Stimulated activated CD8-positive, alpha-beta memory T cell treated with anti-CD3 and anti-CD28 coated beads, Interleukin-7, amount 100 ng/mL, for 1 hour (primary cell): ENCODE measurements at places on chromosomes 5 and 9.

DNA sequence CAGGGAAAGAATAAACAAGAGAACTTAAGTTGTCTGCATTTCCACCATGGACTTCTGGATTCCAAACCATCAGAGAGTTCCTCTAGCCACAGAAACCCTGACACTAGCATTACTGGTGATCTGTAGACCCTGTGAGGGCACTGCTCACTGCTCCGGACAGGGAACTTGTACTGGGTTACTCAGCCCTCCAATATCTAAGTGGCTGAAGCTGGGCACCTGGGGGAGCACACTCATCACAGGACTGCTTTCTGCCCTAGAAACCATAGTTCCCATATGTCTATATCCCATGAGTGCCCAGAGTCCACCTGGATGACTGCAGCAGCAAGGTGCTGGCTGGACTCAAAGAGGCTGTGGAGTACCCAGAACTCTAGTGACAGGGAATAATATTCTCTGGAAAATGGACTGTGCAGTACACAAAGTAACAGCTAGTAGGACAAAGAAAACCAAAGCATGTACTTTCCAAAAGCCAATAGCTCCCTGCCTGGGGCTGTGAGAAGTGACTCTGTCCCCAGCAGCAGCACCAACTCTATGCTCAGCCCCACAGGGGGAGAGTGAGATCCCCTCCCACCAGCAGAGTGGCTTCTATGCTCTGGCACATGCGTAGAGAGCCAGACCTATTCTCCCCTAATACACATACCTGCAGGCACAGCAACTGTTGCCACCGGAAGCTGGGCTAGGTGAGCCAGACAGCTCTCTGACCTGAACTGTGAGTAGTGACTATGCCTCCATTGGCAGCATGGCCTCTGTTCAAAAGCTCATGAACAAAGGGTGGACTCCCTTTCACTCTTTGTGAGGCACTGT is 472.9 kb upstream of the FTMT start:
- no peak for DNase-seq

DNA sequence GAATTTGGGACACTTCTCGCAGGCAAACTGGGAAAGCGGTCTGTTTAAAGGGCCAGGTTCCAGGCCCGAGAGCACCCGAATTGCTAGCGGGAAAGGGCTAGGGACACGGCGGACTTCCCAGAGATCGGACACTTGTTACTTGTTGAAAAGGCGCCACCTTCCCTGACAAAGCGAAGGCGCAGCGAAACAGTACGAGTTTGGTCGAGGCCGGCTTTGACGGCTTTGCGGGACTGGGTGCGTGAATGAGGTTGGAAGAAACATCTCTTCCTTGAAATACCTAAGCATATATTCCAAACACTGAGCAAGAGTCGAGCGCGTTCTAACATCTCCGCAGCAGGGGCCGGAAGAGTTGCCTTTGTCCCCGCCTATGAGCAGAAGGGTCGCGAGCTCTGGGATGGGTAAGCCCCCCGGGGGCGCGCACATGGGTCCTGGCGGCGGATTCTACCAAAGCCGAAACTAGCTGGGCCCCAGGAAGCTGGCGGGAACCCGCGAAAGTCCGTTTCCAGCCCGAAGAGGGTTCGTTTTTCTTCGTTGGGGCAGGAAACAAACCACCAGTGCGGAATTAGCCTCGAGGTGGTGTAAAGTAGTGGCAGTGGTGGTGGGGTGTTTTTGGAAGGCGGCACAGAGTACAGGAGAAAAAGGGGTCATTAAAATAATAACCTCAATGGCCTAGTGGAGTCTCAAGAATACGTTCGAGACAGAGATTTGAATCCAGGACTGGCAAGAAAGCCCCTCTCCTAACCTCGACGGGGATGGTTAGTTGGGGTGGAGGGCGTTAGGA is 1.5 kb downstream of the GDNF start:
- no peak for DNase-seq

DNA sequence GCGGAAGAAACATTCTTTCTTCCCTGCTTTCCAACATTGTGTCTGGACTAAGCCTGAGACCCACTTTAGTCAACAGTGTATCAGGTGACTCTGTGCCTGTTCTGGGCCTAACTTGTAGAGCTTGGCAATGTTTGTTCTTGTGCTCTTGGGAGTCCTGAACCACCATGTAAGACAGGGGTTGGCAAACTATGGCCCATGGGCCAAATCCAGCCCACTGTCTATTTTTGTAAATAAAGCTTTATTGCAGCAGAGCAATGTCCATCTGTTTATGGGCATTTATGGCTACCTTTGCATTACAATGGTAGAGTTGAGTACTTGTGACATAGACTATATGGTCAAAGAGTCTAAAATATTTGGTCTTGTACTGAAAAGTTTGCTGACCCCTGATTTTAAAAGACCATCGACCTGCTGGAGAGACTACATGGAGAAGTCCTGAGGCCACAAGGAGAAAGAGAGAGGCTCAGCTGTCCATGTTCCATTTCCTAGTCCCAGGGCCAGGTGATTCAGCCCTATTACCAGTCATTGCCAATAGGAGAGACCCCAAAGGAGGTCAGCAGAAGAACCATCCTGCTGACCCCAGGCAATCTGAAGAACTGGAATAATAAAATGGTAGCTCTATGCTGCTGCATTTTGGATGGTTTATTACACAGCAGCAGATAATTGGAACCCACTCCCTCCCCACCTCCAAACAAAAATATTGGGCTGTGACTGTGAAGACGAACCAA is 211.3 kb downstream of the AUH start:
- DNase-seq: no peak

DNA sequence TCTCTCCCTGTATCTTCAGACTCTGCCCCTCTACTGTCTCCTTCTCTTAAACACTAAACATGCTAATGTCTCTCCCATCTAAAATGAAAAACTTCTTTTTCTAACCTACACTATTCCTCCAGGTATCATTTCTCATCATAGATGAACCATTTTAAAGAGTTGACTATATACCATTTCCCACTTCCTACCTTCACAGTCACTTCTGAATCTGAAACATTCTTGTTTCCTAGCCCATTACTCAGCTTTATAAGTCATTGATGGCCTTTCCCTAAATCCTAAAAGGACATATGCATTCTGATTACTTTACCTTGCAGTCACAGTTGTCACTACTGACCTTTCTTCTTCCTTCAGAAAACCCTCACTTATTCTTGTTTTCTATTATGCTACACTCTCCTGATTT is 118.2 kb downstream of the SSBP2 start:
- DNase-seq: no peak

DNA sequence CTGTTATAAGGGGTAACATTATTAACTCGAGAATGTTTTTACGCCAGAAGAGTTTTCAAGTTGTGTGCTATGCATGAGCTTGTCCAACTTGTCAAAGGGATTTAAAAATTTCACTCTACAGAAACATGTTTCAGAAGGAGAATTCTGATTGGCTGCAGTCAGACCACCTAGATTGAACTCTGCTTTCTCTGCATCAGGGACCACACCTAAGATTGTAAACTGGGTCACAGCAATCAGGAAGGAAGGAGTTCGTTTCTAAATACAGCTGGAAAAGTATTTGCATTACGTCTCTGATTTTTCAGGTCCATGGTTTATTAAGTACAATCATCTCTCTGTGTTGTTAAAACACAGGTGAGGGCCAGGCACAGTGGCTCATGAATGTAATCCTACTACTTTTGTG is 5.8 kb downstream of the GLRX start:
- no peak for DNase-seq

DNA sequence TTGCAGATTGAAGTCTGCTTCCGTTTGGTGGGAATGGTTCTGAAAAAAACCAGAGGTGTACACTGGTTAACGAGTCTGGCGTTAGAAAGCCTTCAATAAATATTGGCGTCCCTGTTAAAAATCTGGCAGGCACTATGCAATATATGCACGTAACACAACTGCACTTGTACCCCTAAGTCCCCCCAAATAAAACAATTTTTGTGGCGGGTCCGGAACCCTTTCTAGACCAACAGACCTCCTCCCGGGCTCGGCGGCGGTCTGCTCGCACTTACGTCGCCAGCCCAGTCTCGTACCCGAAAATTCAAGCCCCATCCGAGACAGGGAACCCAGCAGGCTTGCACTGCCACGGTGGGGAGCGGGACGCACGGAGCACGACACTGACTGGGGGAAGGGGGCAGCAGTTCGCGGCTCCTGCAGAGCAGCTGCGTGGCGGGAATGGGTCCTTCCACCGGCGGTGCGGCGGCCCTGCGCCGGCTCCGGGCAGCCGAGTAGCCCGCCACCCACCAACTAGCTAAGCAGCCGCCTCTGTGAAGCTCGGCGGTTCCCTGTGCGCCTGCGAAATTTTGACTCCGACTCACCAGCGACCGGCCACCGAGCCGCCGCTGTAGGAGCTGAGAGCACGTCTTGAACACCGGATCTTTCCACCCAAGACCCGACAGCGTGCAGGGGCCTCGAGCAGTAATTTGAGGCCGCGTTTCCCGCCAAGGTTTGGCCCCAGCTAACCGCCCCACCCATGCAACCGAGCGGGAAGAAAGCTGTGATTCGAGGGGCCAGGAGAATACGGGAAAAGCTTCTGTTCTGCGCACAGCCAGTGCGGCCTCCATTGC is 3.9 kb downstream of the MCIDAS start:
- no peak for DNase-seq

GRCh38 chr5:95731571-95732554 is 727 bp downstream of the RHOBTB3 start:
- peak; percentile 1 for DNase-seq

DNA sequence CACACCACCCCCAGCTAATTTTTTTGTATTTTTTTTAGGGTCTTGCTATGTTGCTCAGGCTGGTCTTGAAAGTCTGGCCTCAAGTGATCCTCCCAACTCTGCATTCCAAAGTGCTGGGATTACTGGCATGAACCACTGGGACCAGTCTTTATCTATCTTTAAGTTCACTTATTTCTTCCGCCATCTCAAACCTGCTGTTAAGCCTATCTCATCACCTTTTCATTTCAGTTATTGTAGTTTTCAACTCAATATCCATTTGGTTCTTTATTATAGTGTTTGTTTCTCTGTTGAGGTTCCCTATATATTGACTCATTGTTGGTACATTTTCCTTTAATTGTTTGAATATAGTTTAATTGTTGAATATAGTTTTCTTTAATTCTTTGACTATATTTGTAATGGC is 48.1 kb downstream of the GALNT12 start:
- no peak for DNase-seq

DNA sequence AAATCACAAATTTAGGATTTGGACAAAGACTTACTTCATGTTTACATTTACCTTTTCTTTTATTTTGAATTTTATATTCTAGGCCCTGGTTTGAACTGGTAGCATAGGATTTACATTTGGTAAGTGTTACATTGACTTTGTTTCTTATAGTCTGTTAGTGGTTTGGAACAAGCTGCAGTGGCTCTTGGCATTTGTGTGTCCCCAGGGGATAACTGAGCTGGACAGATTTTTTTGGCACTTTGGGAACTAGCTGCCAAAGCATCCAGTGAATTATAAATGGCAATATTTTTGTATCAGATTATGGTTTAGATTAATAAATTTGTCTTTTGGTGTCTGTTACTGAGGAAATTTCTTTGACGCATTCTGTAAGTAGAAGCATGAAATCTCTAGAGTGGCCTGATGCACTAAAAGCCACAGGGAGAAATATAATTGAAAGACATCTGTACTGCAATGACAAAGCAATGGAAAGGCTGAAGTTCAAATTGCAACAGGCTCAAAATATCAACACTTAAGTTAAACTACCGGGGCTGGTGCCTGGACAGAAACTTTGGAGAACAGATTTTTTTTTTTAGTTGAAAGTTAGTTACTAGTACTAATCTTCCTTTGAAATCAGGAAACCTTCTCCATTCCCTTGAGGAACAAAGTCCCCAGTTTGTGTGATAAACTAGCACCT is 107.6 kb upstream of the PLCXD3 start:
- no peak for DNase-seq

GRCh38 chr5:129097498-129098296 is 3.1 kb downstream of the ISOC1 start:
- no peak for DNase-seq

DNA sequence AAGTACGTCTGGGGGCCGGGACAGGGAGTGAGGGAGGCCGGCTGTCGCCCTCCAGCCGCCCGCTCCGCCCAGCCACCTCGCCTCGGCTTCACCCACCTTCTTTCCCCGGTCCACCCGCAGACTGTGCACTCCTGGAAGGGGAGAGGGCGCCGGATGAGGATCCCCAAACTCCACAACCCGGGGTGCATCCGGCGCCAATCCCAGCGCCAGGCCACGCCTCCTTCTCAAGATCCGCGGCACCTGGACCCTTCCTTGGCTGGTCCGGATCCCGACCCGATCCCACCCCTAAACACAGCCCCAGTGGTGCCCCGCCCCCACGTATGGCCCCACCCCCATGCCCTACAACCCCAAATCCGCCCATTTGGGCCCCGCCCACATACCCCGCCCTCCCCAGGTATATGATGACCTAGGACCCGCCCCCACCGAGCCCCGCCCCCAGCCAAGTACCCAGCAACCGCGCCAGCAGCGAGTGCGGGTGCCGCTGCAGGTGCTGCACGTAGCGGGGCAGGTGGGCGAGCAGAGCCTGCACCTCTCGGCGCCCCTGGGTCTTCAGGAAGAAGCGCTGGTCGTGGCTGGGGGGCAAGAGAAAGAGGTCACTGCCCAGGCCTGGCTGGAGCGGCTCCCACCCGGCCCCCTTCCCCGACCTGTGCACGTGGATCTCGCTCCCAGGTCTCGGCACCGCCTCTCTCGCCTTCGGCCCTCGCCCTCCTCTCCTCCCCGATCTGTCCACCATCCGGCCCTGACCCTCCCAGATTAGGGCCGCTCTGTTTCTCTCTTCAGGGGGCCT is 3.2 kb downstream of the PIP5KL1 start:
- DNase-seq: no peak

GRCh38 chr5:106454651-106455415 is 1215.9 kb downstream of the EFNA5 start:
- no peak for DNase-seq

- DNase-seq: no peak
Measured at GRCh38 chr9:3716415-3716814, 190.6 kb upstream of the RFX3 start.

- no peak for DNase-seq
Measured at GRCh38 chr5:52840277-52841050, 52.7 kb downstream of the ITGA1 start.

DNA sequence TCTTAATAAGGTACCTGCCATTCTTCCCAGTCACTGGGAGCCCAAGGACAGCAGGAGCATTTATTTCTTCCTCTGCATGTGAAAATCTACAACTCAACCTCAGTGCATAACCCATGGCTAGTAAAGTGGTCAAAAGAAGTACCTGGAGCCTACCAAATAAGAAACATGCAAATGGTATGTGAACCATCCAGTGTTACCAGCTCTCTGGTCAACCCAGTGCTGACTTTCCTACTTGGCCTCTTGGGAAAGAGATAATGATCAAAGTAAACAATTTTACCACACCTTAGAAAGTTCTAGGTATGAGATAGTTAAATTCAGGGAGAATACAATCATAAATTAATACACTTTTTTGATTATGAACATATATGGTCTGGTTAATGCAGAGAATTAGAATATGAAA is 325.6 kb downstream of the ENC1 start:
- DNase-seq: no peak

DNA sequence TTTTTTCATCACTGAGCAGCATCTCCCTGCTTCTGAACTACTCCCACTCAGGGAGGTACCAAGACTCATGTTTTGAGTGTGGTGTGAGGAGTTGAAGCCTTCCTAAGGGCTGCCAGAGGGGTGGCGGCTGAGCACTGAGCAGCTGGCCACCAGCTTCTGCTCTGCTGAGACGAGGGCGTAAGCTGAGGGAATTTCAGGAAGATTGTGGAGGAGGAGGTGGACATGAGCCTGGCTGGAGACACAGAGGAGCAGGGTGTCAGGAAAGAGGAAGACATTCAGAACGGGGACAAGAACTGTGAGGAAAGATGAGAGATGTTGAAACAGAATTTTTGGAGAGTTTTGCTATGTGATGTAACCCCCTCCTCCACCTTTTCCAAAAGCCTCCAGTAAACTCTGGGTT is 7.8 kb downstream of the LCP2 start:
- no peak for DNase-seq
